ENCODE measurements at places on chromosomes 11 and 22.
A peak's percentile ranks its signal among the peaks of the same experiment; 100 is the strongest.

DNA sequence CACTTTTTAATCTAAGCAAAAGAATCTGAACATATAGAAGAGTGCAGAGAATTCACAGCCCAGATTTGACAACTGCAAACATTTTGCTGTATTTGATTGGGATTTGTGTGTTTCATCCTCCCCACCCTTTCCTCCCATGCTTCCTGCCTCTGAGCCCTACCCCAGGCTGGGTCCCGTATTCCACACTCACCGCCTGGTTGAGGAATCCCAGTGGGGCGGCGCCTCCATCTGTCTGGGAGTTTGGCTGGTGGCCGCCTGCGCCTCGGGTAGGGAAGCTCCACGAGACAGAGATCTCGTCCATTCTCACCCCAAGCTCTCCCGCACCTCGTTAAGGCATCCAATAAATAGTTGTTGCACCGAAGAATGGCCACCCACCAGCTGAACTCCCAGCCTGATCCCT, 105.9 kb upstream of the SLC22A12 start:
- peaks cover 39% of the 10 kb centered on the region for H3K27me3 ChIP-seq
- no peaks in the 10 kb centered on the region for H3K36me3 ChIP-seq
- H3K4me3 ChIP-seq = no peak overlapping the region

- no peaks in the 10 kb centered on the region for H3K4me1 ChIP-seq
- no peak for DNase-seq
- H3K27ac ChIP-seq = no peak overlapping the region
- H3K36me3 ChIP-seq = peaks cover 6% of the 10 kb centered on the region
- no peak overlapping the region for H3K4me3 ChIP-seq
These were observed 136.5 kb upstream of the C11orf87 start for GRCh38 chr11:109285465-109285864.

DNA sequence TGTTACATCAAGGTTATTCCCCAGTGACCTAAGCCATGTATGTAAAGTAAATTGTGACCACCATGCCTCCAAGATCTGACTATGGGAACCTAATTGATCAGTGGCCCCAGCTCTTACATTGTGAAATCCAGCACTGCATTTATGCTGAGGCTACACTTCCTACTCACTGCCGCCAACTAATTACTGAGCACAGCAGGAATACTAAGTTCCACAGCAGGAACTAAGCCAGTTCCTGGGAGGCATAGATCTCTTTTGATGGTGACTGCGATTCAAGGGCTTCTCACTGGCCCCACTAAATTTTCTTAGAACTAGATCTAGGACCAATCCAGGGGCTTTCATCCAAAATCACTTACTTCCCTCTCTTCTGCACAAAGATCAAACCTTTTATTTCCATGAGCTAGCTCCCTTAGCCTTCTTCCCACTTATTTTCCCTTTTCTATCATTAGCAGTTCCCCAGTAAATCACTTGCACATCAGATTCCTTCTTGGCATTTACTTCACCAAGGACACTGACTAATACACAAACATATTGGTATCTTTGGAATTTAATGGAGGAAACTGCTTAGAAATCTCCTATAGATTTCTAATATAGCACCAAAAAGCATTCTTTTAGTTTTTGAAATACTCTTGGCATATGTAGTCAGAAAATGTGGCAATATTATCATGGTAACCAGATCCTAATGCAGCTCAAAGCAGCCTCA, 46.0 kb downstream of the CNTN5 start:
- DNase-seq = no peak
- H3K36me3 ChIP-seq = no peaks in the 10 kb centered on the region
- peaks cover 3% of the 10 kb centered on the region for H3K27me3 ChIP-seq
- no peak overlapping the region for H3K4me3 ChIP-seq

DNA sequence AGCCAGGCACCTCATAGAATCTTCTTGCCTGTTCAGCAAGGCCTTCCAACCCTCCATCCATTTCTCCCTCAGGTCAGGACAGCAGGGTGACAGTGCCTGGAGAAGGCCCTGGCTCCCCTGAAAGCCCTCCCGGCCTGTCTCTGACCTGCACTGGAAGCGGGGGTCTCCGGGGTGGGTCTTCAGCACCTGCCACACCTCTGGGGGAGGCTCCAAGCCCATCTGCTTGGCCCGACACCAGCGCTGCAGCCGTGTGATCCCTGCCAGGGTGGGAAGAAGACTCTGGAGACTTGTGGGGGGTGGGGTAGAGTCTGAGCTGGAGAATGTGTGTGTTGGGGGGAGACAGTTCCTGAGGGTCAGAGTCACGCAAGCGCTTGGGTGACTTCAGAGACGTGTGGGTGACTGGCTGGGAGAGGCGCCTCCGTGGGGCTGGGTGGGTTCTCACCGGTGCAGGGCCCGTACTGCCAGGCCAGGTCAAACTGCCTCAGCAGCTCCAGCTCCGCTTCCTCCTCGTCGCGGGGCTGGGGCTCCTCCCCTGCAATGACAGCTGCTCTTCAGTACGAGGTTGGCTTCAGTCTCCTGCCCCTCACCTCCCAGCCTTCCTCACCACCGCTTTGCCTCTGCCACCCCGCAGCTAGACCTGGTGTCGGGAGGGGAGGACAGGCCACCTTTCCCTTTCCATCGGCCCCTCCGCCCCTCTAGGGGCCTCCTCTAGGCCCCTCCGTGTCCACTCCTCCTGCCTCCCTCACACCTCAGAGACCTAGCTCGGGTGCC, 615 bp downstream of the POLD4 start:
- H3K27ac ChIP-seq = peak overlapping the region; percentile 98
- no peaks in the 10 kb centered on the region for H3K36me3 ChIP-seq
- no peak for DNase-seq
- H3K4me3 ChIP-seq = peak overlapping the region; percentile 84
- peaks cover 71% of the 10 kb centered on the region for H3K4me1 ChIP-seq

GRCh38 chr11:45163956-45164575, 17.6 kb downstream of the PRDM11 start:
- peaks cover 9% of the 10 kb centered on the region for H3K4me1 ChIP-seq
- no peak for DNase-seq
- no peaks in the 10 kb centered on the region for H3K36me3 ChIP-seq

GRCh38 chr11:102429691-102430090, 22.9 kb downstream of the TMEM123 start:
- H3K27ac ChIP-seq = peak overlapping the region; percentile 51
- H3K4me3 ChIP-seq = peak overlapping the region; percentile 21
- DNase-seq = peak; percentile 8
- peaks cover 80% of the 10 kb centered on the region for H3K36me3 ChIP-seq
- peaks cover 7% of the 10 kb centered on the region for H3K27me3 ChIP-seq

GRCh38 chr11:116217006-116217405, 555.8 kb downstream of the BUD13 start:
- peaks cover 12% of the 10 kb centered on the region for H3K36me3 ChIP-seq
- no peak for DNase-seq
- peaks cover 10% of the 10 kb centered on the region for H3K4me1 ChIP-seq

- peaks cover 37% of the 10 kb centered on the region for H3K4me1 ChIP-seq
- H3K36me3 ChIP-seq = peaks cover 16% of the 10 kb centered on the region
- DNase-seq = peak; percentile 55
These were observed 1.9 kb upstream of the PEX26 start for GRCh38 chr22:18075720-18076497.

GRCh38 chr22:43681731-43682360, 130.3 kb downstream of the EFCAB6 start:
- H3K36me3 ChIP-seq = no peaks in the 10 kb centered on the region
- no peak for DNase-seq
- H3K4me3 ChIP-seq = no peak overlapping the region
- H3K27ac ChIP-seq = no peak overlapping the region

DNA sequence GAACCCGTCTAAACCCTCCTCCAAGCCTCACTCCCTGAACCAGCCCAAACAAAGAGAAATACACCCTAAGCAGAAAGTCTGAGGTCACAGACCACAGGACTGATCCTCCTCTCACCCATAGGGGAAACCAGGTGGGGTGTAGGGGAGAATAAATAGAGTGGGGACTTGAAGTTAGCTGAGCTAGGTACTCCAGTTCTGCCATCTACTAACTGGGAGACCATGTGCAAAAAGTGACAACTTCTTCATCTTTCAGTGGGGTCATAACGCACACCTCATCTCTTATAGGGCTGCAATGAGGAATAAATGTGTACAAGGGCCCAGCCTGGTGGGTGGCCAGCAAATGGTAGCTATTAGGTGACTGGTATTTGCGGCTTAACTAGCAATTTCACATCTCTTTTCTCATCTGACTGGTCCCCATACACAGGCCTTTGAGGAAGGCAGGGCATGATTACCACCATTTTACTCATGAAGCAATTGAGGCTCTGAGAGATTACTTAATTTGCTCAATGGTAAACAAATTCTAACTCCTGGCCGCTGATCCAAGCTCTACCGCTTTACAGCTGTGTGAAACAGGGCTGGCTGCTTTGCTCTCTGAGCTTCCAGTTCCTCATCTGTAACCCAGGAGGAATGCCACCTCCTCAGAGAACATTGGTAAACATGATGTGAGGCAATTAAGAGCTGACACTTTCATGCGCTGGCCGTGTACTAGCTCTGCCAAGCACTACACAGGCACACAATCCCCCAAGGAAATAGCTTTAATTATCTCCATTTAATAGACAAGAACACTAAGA, 16.6 kb downstream of the TBC1D10A start:
- H3K27ac ChIP-seq = peak overlapping the region; percentile 41
- H3K27me3 ChIP-seq = peaks cover 8% of the 10 kb centered on the region
- no peaks in the 10 kb centered on the region for H3K36me3 ChIP-seq
- H3K4me1 ChIP-seq = peaks cover 77% of the 10 kb centered on the region
- no peak for DNase-seq

DNA sequence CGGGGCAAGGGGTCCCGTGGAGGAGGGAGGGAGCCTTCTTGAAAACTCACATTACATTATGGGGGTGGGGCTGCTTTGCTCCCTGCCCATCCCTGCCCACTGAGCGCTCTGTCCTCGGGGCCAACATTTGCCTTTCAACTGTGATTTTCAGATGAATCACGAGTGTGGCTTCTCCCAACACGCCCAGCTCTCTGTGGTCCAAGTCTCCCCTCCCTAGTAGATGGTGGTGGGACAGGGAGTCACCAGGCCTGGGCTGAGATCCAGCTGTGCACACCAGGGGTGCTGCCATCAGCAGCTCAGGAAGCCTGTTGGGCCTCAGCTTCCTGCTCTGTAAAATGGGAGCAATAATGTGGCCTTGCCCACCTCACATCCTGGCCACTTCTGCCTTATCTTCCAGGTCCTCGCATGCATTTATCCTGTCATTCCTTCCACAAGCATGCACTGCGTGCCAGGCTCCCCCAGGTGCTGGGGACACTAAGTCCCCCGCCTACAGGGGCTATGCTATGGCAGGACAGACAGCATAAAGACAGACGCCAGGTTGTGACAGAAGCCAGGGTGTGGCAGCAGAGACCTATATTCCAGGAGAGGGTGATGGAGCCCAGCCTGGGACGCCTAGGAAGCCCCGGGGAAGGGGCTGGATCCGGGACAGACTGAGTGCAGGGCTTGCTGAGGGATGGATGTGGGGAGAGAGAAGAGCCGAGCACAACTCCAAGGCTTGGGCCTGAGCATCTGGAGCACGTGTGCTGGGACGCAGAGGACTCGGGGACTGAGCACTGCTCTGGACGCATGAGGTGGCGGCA, 30.5 kb downstream of the NFAM1 start:
- no peaks in the 10 kb centered on the region for H3K36me3 ChIP-seq
- peaks cover 39% of the 10 kb centered on the region for H3K4me1 ChIP-seq
- peaks cover 57% of the 10 kb centered on the region for H3K27me3 ChIP-seq
- H3K4me3 ChIP-seq = no peak overlapping the region

DNA sequence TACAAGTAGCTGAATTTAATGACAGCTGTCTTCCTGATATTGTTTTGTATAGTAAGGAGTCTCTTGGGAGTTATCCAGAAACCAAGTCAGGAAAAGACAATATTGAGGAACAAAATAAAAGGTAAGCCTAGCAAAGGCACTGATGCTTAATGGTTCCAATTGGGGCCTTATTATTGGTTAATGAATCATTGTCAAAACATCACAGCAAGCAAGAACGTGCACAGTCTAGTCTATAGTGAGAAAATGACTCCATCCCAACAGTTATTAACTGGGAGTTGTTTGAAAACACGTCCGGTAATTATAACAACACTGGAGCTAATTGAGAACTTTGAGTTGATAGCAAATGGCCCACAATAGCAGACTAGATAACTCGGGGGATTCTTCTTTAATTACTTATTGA, 17.7 kb downstream of the BSX start:
- peaks cover 61% of the 10 kb centered on the region for H3K27me3 ChIP-seq
- H3K4me3 ChIP-seq = no peak overlapping the region
- no peaks in the 10 kb centered on the region for H3K4me1 ChIP-seq
- H3K27ac ChIP-seq = no peak overlapping the region
- DNase-seq = no peak

DNA sequence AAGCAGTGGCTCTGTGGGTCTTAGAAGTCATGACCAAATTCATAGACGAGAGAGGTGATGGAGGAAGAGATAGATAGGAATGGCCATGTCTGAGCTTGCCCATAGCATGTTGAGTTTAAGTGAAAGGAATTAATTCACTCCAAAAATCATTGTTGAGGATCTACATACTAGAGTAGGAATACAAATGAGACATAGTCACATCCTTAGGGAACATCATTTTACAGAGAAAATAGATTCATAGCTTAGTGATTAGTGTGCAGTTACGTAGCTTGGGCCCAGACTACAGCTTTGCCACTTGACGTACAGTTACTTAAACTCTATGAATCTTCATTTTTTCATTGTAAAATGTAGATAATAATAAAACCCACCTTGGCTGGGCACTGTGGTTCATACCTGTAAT, 21.4 kb upstream of the BMAL1 start:
- H3K36me3 ChIP-seq = no peaks in the 10 kb centered on the region
- DNase-seq = no peak
- H3K27me3 ChIP-seq = peaks cover 9% of the 10 kb centered on the region
- peaks cover 19% of the 10 kb centered on the region for H3K4me1 ChIP-seq
- H3K4me3 ChIP-seq = no peak overlapping the region

DNA sequence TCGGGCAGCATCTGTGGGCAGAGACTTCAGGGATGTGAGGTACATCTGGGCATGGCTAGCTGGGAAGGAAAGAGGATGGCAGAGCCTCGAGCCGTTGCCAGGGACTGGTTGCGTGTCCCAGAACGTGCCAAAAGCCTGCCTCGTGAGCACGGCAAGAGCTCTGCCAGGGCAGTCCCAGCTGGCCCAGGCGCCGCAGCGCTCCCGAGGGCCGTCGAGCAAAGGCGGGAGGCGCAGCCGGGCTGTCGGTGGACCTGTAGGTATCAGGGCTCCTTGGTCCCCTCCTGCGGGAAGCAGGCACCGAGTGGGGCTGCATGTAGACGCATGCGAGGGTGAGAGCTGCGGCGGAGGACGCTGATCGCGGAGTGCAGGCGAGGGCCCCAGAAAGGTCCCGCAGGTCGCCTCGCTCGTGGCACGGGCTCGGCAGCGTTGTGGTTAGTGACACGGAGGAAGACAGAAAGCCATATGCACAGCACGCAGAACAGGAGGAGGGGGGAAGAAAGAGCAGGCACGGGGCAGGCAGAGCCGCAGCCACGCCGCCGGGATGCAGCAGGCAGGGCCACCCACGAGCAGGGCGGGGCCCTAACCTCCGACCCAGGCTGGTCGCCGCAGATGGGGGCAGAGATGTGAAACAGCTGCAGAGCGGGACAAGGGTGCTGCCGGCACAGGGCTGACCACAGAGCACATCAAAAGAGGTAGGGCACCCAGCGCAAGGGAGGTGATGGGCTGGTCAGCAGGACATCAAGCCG, 18.0 kb downstream of the LSP1 start:
- no peak overlapping the region for H3K27ac ChIP-seq
- peak; percentile 36 for DNase-seq
- H3K27me3 ChIP-seq = peaks cover 27% of the 10 kb centered on the region
- H3K4me1 ChIP-seq = peaks cover 41% of the 10 kb centered on the region
- no peak overlapping the region for H3K4me3 ChIP-seq

GRCh38 chr11:40867991-40868632, 591.3 kb downstream of the LRRC4C start:
- H3K4me3 ChIP-seq = no peak overlapping the region
- DNase-seq = no peak
- H3K27me3 ChIP-seq = no peaks in the 10 kb centered on the region
- no peak overlapping the region for H3K27ac ChIP-seq
- no peaks in the 10 kb centered on the region for H3K36me3 ChIP-seq
- H3K4me1 ChIP-seq = peaks cover 15% of the 10 kb centered on the region

All from nephron progenitor cell (in vitro differentiated cells).